ENCODE measurements at places on chromosomes 6 and 20.

DNA sequence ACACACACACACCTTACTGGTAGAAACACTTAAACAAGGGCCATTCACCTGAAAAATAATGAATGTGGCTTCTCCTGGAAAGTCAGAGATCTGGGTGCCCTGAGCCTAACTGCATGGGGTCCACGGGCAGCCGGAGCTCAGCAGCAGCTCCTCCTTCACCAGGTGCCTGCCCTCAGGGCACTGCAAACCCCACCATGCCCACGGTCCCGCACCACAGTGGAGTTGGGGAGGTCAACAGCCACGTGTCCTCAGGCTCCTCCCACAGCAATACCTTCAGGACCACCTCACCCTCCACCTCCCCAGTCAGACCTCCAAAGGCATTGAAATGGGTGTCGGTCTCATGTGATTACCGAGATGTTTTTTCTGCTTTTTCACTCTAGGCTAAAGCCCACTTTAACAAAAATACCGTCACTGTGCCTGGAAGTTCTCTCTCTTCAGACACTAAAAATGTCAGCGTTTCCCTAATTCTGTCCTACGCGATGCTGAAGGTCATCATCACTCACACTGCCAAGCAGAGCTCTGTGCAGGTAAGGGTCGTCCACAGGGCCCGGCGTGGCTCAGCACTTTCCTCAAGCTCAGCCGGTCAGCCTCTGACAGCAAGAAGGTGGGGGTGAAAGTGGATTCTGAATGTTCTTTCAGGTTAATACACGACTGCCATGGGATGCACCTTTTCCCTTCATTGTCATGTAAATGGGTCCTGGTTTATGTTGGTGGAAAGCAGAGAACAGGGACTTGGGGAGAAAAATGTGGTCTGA, 48.9 kb downstream of the CDK5RAP1 start:
- no peak for DNase-seq

GRCh38 chr20:19668418-19668817, 89.6 kb upstream of the RIN2 start:
- no peak for DNase-seq

DNA sequence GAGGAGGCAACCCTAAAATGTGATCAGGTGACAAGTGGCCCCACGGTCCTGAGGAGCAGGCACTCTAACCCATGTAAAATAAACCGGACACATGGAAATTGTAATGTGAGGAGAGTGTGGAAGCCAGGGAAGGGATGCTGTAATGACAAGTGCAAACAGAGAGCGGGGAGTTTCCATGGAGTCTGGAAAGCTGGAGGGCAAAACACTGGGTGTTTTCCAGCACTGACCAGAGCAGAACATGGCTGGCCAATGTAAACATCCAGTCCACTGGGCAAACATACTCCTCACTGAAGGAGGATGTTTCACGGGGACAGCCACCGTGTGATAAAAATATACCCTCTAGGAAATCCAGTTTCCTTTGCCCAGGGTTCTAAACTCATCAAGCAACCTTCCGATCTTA, 219.0 kb upstream of the JARID2 start:
- no peak for DNase-seq

DNA sequence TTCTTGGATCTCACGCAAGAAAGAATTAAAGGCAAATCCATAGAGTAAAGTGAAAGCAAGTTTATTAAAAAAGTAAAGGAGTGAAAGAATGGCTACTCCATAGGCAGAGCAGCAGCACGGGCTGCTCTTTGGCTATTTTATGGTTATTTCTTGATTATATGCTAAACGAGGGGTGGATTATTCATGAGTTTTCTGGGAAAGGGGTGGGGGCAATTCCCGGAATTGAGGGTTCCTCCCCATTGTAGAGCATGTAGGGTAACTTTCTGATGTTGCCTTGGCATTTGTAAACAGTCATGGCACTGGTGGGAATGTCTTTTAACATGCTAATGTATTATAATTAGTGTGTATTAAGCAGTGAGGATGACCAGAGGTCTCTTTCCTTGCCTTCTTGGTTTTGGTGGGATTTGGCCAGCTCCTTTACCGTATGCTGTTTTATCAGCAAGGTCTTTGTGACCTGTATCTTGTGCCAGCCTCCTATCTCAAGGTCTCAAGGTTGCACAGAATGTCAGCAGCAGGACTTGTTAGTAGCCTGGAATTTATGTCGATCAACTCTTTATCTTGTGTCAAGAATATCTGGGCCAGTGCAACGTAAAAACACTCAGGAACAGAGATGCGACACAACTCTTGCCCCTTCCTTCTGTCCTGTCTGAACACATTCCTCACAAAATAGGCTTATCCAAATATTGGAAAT, 931.4 kb downstream of the QKI start:
- no peak for DNase-seq

DNA sequence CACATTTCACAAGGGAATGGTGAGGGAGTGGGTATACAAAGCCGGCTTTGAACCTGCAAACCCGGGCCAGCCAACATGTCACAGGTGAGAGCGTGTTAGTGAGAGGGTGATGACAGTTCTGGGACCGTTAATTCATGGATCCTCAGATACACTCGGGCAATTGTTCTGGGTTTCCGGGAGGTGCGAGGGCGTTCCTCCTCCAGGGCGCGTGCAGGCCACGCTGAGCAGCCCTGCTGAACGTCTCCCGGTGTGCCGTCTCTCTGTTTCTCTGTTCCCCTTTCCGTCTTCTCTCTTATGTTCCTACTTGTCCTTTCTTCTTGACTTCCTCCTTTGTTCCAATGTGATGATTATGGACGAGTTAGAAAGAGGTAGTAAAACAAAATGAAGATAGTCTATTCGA, 130.0 kb upstream of the GMDS start:
- DNase-seq, result no peak

GRCh38 chr6:56852260-56853010, 102.5 kb upstream of the BEND6 start:
- no peak for DNase-seq

DNA sequence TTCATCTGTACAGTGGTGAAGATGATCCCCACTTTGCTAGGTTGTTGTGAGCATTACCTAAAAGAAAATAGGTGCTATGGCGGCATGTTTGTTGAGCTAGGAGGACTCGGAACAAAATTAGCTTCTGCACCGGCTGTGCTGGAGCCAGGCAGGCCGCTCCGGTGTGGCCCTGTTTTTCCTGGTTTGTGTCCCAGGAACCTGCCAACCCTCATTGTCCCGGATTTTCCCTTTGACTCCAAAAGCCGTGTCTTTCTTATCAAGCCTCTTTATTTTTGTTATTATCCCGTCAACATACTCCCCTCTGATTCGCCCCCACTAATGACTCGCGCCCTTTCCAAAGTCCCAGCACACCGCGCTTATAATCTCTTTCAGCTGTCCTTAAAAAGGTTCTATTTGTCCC, 117.0 kb downstream of the MYLK4 start:
- no peak for DNase-seq

DNA sequence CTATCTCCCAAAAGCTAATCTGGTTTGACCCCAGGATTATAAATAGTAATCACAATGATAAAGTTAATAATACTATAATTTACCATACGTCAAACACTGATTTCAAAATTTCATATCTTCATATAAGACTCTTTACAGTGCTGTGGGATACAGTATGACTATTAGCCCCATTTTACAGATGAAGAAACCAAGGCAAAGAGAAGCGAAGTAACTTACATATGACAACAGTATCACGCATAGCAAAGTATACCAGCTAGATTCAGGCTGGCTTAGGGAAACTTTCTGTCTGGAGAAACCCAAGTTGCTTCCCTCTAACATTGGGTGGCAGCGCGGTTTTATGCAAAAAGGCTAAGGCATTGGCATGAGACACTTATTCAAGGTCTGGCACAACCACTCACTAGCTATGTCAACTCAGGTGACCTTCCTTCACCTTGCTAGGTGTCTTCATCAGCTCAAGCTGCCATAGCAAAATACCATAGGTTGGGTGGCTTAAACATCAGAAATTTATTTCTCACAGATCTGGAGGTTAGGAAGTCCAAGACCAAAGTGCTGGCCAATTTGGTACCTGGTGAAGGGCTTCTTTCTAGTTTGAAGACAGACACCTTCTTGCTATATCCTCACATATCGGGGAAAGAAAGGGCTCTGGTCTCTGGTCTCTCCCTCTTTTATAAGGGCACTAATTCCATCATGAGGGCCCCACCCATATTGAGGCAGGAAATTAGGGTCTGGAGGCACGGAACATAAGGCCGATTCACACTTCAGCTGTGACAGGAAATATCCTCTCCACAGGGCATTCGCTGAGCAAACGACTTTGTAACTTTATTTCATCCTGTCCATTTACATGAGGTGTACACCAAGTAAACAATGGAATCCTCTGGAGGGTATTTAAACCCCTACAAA, 22.4 kb upstream of the UTRN start:
- DNase-seq, result peak; percentile 24

GRCh38 chr6:157305670-157306653, 17.4 kb downstream of the TMEM242 start:
- peak; percentile 27 for DNase-seq

DNA sequence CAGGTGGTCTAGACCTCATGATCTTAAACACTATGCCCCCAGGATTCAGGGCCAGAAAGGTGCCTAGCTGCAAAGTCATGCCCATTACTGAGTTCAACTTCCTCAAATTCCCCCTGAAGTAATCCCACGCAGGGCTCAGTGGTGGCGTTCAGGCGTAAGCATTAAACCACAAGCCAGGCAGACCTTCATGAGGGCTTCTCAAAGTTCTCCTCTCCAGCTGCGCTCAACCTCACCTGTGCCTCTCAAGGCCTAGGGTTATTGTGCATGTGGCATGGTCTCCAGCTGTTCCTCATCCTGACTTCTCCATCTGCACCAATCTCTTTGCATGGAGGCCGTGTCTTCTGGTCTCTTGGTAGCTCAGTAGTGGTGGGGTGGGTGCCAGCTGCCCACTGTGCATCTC, 113.6 kb downstream of the TSHZ2 start:
- DNase-seq, result no peak

DNA sequence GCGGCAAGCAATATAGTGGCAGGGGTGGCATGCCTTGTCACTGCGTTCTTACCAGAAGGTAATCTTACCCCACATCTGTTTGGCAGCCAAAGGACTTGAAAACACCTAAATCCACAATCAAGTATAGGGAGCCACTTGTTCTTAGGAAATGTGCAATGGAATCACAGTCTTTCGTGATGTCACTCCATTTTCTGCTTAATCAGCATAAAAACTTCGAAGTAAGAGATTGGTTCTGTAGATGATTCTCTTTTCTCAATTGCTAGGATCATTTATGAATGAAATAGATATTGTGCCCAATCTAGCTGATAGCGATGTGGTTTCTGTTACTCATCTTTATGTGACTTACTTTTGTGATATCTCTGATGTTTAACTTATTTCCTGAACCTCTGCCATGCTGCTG, 89.0 kb downstream of the SLC22A3 start:
- no peak for DNase-seq

- no peak for DNase-seq
Measured at GRCh38 chr6:140732155-140732554, 1357.7 kb upstream of the CITED2 start.

DNA sequence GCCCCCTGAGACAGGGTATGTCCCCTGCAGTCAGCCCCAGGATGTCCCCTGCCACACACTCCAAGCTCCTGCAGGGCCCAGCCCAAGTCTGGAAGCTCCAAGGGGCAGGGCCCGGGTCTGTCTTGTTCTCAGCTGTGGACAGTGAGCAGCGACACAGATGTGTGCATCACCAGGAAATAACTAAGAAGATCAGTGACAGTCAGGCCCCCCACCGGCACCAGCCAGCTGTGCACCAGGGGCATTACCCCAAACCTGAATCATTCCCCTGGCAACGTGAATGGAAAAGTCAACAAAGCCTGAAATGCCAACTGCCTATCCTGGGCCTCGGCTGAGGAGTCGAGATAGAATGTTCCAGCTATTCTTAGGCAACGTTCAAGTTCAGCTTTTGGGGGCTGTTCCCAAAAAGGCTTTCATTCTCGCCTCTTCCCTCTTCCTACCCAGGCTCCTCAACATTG, 105.0 kb downstream of the PREX1 start:
- peak; percentile 61 for DNase-seq

DNA sequence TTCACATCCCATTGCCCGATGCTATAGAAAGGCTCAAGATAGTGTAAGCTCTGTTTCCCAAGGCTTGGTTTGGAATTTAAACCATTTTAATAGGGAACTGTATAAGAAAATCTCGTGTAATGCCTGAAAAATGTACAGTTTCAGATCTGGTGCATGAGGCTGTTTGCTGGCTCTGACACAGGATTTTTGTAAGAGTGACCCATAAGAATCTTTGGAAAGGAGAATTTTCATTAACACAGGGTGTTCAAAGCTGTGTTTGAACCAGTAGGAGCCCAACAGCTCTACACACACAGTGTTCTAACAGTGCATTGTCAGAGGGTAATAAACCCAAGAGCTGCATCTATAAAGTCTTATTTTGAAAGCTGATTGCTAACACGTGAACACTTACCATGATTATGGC, 293.5 kb downstream of the PRL start:
- DNase-seq, result no peak

GRCh38 chr6:154277629-154278017, 79.0 kb downstream of the IPCEF1 start:
- no peak for DNase-seq

DNA sequence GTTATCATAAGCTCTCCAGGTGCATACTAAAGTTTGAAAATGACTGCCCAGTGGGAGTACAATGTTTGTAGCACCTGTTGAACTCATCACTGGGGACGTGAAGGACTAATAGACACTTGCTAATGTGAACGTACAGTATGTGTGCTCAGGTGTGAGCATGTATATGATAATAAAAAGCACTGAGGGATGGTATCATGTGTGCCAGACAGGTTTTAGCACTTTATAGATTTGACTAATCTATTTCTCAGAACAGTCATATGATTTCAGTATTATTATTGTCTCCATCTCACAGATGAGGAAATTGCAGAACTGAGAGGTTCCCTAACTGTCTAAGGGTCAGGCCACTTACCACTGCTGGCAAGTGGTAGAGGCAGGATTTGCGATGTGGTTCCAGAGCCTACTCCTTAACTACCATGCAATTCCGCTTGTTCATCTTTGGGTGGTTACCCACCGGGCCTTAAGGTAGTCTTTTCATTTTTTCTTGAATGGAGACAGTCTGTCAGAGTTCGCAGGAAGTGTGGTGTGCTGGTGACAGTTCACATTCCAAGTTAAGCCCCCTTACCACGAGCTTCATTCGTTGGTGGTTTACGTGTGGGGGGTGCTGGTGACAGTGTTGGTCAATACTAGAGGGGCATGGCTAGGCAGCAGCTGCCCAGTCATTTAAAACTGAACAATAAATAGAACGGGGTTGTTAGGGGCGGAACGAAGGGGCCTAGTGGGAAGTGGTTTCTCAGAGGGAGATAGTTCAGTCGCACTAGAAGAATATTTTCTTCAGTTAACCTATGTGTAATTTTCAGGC, 46.8 kb downstream of the RREB1 start:
- peak; percentile 75 for DNase-seq

DNA sequence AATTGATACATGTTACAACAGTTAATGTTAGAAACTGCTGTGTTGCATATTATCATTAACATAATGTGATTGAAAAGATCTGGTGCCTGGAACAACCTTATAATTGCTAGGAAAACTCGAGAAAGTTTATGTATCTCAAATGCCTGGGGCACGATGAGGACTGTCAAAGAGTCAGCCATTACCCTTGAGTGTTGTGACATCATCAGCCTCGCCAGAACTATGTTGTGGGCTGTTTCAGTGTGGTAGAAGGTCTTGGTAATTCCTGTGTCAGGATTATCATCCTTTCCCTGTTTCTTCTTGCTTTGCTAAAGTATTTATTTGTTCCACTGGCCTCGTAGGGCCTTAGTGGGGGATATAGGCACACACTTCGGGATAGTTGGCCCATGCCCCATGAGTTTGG, 185.1 kb downstream of the DTNBP1 start:
- no peak for DNase-seq

- no peak for DNase-seq
Measured at GRCh38 chr6:109660526-109661320, 30.3 kb downstream of the AK9 start.

Measured in hematopoietic multipotent progenitor cell treated with erythropoietin and hydrocortisone succinate and interleukin-3 and kit ligand, for 6 days (in vitro differentiated cells).